ENCODE measurements at places on chromosomes 3 and 15.

DNA sequence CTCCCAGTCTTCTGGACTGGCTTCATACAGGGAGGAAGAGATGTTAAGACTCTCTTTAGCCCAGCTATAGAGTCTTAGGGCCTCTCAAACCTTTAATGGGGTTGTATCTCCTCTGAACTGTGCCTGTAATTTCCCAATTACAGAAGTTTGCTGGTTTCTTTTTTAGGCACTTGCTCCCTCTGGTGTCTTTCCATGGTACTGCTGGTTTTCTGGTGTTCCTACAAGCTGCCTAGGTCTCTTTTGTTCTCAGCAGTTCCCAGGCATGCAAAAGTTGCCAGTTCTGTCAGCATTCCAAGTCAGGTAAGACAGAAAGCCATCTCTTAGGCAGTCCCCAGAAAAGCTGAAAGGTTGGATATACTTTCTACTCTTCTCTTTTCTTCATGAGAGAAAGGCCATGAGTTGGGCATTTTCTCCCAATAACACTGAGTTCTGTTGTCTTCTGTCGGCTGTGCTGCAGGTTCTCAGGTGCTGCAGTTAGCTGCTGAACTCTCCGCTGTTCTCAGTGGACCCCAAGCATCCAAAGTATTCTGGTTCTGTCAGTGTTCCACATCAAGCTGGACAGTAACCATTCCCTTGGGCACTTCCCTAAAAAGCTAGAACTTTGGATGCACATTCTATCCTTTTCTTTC is 54.4 kb upstream of the EHHADH start:
- no peaks in the 10 kb centered on the region for H3K27me3 ChIP-seq
- H3K4me3 ChIP-seq: no peak overlapping the region

GRCh38 chr3:90184861-90185260 is 1077.4 kb downstream of the EPHA3 start:
- H3K4me3 ChIP-seq: no peak overlapping the region
- DNase-seq: no peak
- no peaks in the 10 kb centered on the region for H3K4me1 ChIP-seq
- H3K36me3 ChIP-seq: no peaks in the 10 kb centered on the region
- no peaks in the 10 kb centered on the region for H3K27me3 ChIP-seq

DNA sequence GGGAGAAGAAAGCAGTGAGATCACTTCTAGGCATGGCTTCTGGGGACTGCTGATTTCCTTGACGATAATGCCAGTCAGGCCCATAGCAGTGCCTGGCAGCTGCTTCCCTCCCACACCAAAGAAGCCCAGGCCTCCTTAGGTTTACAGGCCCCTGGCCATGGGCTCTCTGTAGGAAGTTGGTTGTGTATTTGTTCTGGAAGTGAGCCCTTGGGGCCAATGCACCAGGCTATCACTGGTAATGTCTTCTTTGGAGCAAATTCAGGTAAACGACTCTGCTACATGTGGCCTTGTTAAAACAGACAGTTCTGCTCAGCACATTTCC is 89.3 kb downstream of the CCNL1 start:
- no peaks in the 10 kb centered on the region for H3K27me3 ChIP-seq
- H3K4me3 ChIP-seq: no peak overlapping the region
- H3K36me3 ChIP-seq: no peaks in the 10 kb centered on the region

GRCh38 chr3:55929154-55929869 is 442.2 kb upstream of the WNT5A start:
- no peak for DNase-seq
- no peaks in the 10 kb centered on the region for H3K4me1 ChIP-seq
- no peaks in the 10 kb centered on the region for H3K36me3 ChIP-seq
- no peak overlapping the region for H3K27ac ChIP-seq
- H3K4me3 ChIP-seq: no peak overlapping the region
- no peaks in the 10 kb centered on the region for H3K27me3 ChIP-seq

DNA sequence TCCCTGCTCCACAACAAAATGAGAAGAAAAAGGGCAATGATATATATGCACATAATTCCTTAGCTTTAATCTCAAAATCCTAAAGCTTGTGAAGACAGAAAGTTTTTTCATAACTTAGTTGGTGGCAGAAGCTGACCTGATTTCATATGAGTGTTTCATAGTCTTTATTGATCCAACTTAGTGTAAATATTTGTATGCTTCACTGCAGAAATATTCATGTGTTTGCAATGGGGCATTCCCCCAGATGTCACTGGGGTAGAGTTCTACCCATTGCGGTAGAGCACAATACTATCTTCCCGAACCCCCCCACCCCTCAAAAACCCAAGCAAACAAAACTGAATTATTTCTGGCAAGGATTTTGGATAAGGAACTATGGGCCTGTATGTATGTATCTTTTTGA is 221.2 kb downstream of the THRB start:
- H3K4me3 ChIP-seq: no peak overlapping the region
- no peak for DNase-seq
- H3K27me3 ChIP-seq: no peaks in the 10 kb centered on the region
- no peak overlapping the region for H3K27ac ChIP-seq
- H3K4me1 ChIP-seq: no peaks in the 10 kb centered on the region

DNA sequence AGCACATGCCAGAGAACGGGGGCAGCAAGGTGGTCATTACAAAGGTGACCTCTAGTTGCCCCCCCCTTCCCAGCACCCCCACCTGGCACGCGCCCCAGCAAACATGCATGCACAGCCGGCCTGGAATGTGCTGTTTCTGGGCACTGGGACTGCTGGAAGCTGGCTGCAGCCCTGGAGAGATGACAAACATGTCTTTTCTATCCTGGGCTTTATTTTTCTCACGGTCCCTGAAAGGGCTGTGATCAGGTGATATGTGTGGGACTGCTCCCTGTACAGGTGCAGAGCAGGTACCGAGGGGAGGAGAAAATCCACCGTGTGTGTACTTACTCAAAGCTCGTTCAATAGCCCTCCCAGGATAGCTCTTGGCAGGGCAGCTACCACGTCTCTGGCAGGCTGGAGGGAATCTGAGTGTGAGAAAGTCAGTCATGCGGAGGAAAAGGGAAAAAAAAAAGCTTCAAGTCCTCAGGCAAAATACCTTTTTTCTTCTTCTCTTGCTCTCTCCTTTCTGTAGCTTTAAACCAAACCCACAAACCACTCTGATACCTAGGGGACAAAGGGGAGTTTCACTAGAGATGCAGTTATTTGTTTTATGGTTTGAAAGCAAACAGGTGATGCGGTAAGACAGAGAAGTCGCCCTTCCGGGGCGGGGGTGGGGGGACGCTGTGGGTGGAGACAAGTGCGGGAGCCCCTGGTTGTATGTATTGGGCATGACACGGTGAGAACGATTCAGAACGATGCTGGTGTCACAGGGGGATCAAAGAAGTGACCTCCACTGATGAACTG is 5.0 kb upstream of the HES1 start:
- no peaks in the 10 kb centered on the region for H3K27me3 ChIP-seq
- no peaks in the 10 kb centered on the region for H3K36me3 ChIP-seq
- H3K4me1 ChIP-seq: peaks cover 4% of the 10 kb centered on the region
- peak; percentile 56 for DNase-seq
- no peak overlapping the region for H3K4me3 ChIP-seq

DNA sequence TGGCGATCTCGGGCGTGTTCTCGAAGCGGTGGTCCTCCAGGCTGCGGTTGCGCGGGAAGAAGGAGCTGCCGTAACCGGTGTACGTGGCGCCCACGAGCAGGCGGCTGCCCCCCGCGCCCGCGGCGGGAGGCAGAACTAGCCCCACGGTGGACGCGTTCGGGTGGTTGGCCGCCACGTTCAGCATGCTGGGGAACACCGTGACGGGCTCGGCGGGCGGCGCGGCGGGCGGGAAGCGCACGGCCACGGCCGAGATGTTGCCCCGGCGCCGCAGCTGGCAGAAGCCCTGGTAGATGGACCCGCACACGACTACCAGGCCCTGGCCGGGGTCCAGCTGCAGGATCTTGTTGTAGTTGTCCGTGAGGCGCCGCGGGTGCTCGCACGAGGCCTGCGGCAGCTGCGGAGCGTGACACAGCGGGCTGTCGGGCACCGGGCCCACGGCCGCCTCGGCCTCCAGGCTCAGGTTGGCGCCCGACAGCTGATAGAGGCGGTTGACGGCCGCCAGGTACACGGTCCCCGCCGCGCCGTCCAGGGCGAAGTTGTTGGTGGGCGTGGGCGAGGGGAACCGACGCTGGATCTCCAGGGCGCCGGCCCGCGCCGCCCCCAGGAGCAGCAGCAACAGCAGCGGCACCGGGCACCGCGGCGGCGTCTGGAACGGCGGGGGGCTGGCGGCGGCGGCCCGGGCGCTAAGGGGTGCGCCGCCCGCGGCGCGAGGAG is 397 bp downstream of the PLXND1 start:
- H3K36me3 ChIP-seq: no peaks in the 10 kb centered on the region
- no peak for DNase-seq
- no peaks in the 10 kb centered on the region for H3K4me1 ChIP-seq

GRCh38 chr3:30904996-30905395 is 10.5 kb upstream of the GADL1 start:
- no peak overlapping the region for H3K4me3 ChIP-seq
- H3K36me3 ChIP-seq: no peaks in the 10 kb centered on the region
- no peaks in the 10 kb centered on the region for H3K27me3 ChIP-seq
- no peaks in the 10 kb centered on the region for H3K4me1 ChIP-seq
- no peak for DNase-seq

- no peaks in the 10 kb centered on the region for H3K36me3 ChIP-seq
- no peak for DNase-seq
- H3K27me3 ChIP-seq: no peaks in the 10 kb centered on the region
Measured at GRCh38 chr3:131174752-131175151, 148.1 kb downstream of the NEK11 start.

GRCh38 chr15:66389098-66389858 is 2.6 kb downstream of the MAP2K1 start:
- DNase-seq: peak; percentile 13
- H3K27me3 ChIP-seq: no peaks in the 10 kb centered on the region
- H3K27ac ChIP-seq: no peak overlapping the region
- peaks cover 7% of the 10 kb centered on the region for H3K4me1 ChIP-seq

GRCh38 chr3:123327956-123328850 is 120.7 kb downstream of the ADCY5 start:
- no peaks in the 10 kb centered on the region for H3K27me3 ChIP-seq
- H3K36me3 ChIP-seq: no peaks in the 10 kb centered on the region
- no peaks in the 10 kb centered on the region for H3K4me1 ChIP-seq
- no peak for DNase-seq
- no peak overlapping the region for H3K27ac ChIP-seq
- no peak overlapping the region for H3K4me3 ChIP-seq

- no peaks in the 10 kb centered on the region for H3K36me3 ChIP-seq
- H3K27ac ChIP-seq: no peak overlapping the region
- no peak for DNase-seq
- H3K4me1 ChIP-seq: no peaks in the 10 kb centered on the region
Measured at GRCh38 chr3:168608926-168609325, 513.2 kb upstream of the GOLIM4 start.

DNA sequence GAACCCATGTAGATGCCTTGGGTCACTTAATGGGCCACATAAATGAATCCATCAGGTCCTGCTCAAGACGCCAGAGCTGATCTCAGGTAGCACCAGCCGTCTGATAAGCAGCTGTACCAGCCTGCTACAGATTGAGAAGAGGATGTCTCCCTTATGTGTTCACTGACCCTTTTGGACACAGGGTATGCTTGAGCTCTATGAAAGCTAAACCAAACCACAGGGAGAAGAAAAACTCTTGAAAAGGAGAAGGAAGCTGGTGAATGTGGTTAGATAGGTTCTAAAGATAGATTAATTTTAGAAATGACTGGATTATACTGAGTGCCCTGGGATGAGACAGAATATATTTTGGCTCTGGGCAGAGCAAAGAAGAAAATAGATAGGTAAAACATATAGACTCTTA is 187.5 kb downstream of the SPATA16 start:
- H3K4me3 ChIP-seq: no peak overlapping the region
- no peak for DNase-seq
- H3K36me3 ChIP-seq: no peaks in the 10 kb centered on the region
- no peaks in the 10 kb centered on the region for H3K27me3 ChIP-seq
- H3K4me1 ChIP-seq: no peaks in the 10 kb centered on the region

GRCh38 chr3:12507591-12508281 is 23.5 kb downstream of the TSEN2 start:
- no peaks in the 10 kb centered on the region for H3K4me1 ChIP-seq
- no peak overlapping the region for H3K4me3 ChIP-seq
- H3K36me3 ChIP-seq: no peaks in the 10 kb centered on the region
- no peak for DNase-seq

- H3K4me1 ChIP-seq: no peaks in the 10 kb centered on the region
- no peaks in the 10 kb centered on the region for H3K27me3 ChIP-seq
- no peak overlapping the region for H3K27ac ChIP-seq
- no peak overlapping the region for H3K4me3 ChIP-seq
- no peaks in the 10 kb centered on the region for H3K36me3 ChIP-seq
Measured at GRCh38 chr3:174335324-174335723, 523.8 kb upstream of the NAALADL2 start.

DNA sequence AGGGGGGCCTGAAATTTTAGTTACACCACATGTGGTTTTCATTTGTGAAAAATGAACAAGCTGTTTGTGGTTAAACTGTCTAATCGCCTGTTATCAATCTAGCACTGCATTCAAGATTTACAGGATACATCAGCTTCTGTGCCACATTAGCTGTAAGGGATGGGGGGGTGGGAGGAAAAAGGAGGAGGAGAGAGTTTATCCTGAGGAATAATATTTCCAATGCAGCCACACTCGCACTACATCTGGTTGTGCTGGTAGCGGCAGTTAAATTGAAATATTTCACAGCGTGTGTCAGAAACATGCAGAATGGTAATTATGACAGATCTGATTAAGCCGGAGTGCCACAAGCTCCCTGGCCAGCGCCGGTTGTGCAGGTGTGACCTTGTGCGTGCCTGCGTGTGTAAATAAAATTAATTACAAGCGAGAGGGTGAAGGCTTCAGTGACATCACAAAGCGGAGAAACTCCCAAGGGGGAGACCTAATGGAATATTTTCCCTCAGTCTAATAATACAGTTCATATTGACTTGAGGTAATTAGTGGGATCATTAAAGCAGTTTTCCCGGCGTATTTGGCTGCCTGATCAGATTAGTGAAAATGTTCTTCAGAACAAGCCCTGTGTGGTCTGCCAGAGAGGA is 55.5 kb downstream of the SATB1 start:
- H3K4me3 ChIP-seq: no peak overlapping the region
- H3K27me3 ChIP-seq: no peaks in the 10 kb centered on the region
- DNase-seq: no peak
- H3K36me3 ChIP-seq: no peaks in the 10 kb centered on the region

DNA sequence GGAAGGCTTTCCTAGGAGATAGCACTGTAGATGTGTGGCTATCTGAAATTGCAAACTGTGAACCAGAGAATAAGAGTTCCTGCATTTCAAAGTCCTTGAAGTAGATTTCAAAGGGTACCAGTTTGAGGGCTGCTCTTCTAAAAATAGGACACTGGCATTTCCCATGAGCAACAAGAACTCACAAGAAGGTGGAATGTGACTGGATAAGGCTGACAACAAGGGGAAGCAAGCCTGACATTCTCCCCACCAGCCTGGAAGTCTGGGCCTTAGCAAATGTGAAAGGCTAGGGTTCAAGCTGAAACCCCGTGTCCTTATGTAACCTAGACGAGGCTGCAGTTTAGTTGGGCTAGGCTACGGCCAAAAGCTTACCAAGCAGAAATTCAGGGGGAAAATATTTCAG is 18.7 kb upstream of the TJP1 start:
- H3K4me1 ChIP-seq: no peaks in the 10 kb centered on the region
- no peak for DNase-seq
- H3K27me3 ChIP-seq: no peaks in the 10 kb centered on the region
- H3K4me3 ChIP-seq: no peak overlapping the region

GRCh38 chr15:33671456-33671855 is 296.8 kb upstream of the CHRM5 start:
- H3K4me3 ChIP-seq: no peak overlapping the region
- no peaks in the 10 kb centered on the region for H3K36me3 ChIP-seq
- H3K4me1 ChIP-seq: no peaks in the 10 kb centered on the region
- no peaks in the 10 kb centered on the region for H3K27me3 ChIP-seq
